ENCODE measurements at places on chromosomes 11 and 22.

DNA sequence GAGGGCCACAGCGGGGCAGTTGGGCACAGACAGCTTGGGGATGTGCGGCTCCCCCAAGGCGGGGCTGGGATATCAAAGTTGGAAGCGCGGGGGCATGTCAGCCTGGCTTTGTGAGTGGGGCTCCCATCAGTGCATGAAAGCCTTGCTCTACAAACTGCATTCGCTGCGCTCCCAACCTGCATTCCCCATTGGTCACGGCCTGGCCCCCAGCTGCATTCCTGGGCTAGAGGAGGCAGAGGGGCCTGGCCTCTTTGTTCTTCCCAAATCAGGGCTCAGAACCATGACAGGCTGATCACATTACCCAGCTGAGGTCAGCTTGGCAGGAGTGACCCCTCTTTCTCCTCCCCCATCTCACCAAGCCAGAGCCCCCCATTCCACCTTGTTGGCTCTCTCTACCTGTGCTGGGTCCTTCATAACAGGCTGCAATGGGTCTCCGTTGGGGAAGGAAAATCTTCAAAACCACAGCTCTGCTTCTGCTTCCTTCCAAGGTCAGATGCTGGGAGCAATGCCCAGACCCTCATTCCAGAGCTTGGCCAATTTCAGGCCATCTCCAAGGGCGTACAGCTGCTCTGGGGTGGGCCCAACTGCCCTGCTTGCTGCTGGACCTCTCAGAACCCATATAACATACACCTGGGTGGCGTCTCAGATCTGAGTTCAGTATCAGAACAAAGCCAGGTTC lies 38.7 kb upstream of the CDON start:
- no peak for DNase-seq

GRCh38 chr11:87712802-87713202 lies 462.4 kb downstream of the RAB38 start:
- DNase-seq, result no peak

GRCh38 chr11:132782102-132782501 lies 750.2 kb downstream of the OPCML start:
- DNase-seq, result no peak

GRCh38 chr11:111441443-111441842 lies 62.4 kb upstream of the POU2AF1 start:
- no peak for DNase-seq

DNA sequence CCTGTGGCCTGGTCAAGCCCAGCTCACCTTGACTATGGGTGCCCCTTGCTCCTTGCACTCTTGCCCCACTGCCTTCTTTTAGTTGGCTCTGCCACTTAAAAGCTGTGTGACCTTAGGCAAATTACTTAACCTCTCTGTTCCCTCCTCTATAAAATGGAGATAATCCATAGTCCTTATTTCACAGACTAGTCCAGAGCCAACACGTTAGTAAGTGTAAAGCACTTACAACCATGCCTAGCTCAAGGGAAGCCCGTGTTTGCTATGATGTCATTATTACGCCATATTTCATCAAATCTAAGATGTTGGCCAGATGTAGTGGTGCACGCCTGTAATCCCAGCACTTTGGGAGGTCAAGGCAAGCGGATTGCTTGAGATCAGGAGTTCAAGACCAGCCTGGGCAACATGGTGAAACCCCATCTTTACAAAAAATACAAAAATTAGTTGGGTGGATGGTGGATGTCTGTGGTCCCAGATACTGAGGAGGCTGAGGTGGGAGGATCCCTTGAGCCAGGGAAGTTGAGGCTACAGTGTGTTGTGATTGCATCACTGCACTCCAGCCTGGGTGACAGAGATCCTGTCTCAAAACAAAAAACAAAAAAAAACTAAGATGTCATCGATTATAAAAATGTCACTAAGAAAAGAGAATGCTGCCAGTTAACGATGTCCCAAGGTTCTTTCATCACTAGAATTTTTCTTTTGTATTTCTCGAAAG lies 2.3 kb upstream of the CCDC88B start:
- no peak for DNase-seq

GRCh38 chr22:48898524-48899250 lies 929.0 kb downstream of the BRD1 start:
- no peak for DNase-seq

DNA sequence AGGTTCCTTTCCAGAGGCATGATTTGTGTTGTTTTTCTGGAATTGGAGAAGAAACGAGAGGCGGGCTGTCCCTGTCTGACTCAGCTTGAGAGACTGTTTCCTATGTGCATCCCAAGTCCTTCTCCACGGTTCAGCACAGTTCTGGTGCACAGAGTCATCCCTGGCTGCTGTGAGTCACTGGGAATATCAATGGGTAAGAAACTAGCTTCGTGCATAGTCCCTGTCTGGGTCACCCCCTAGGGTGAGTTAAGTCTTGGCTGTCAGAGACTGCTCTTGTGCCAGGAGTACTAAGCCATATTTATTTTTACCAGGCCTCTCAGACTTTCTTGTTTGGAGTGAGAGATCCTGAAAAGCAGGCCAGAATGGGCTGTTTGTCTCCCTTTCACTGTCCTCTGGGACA lies 2.4 kb upstream of the LRP4 start:
- DNase-seq, result peak; percentile 90

Measured in fibroblast of skin of left biceps (primary cell).